ENCODE measurements at places on chromosomes 2 and 18. TPM values are rescaled to one million over a fixed set of nuclear protein-coding genes. Genes with fewer than 3 reads are reported as not detected.

Gene HSBP1L1
- total RNA-seq = not detected

- DNase-seq = no peak
Observed at GRCh38 chr2:9089831-9090230, 86.3 kb upstream of the MBOAT2 start.

DNA sequence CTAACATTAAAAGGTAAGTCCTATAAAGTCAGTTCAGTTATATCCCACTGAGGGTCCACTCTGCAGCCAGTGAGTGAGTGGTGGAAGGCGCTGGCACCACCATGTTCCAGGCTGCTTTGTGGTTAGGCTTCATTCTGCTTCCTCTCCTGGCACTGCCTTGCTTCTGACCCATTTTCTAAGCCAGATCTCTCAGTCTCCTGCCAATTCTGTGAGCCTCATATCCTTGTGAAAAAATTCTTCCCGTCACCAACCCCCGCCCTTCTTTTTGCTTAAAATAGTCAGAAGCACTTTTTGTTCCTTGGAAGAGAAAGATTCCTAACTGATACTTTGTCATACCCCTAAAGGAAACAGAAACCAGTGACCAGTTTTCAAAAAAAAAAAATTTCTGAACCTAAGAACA, 139.8 kb upstream of the NCK2 start:
- peak; percentile 10 for DNase-seq

DNA sequence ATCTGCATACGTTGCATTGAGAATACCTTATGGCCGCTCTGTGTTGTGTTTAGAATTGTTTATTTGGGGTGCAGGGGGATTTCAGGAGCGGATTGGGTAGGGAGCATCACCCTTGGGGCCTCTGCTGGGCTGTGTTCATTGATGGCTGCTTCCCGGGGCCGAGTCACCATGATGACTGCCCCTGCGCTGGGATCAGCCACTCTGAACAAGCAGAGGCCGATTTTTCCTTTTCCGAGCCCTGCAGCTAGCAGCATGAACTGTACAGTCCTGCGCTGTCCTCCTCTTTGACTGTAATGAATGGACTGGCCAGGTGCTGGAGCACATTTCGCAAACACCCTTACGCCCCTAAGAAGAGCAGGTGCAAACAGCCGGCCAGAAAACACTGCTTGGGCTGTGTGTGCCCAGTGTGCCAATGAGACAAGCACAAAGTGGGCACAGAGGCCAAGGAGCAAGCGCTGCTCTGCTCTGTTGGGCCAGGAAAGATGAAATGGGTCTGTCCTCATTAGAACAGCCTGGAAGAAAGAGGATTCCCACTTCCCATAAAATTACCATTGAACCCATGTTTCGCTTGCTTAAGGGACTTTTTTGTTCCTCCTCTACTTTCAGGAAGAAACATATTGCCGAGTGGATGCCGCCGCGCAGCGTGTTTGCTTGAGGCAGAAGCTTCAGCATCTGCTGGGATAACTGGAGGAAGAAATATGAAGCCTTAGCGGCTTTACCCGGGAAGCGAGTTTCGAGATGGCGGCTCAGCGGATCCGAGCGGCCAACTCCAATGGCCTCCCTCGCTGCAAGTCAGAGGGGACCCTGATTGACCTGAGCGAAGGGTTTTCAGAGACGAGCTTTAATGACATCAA, 82.7 kb downstream of the SH3BP4 start:
- DNase-seq = no peak

- DNase-seq = no peak
Observed at GRCh38 chr2:160931531-160931930, 228.7 kb upstream of the TANK start.

Data from HT1080 (cell line).